ENCODE measurements at places on chromosomes 7 and 10. TPM values are rescaled to one million over a fixed set of nuclear protein-coding genes. Genes with fewer than 3 reads are reported as not detected.
A peak's percentile ranks its signal among the peaks of the same experiment; 100 is the strongest.

Gene IL2RA
- 4.9 TPM for total RNA-seq

Gene UPK3B
- 2.6 TPM for total RNA-seq

Gene CARD11
- 122 TPM for total RNA-seq

Gene DNAH11
- 0.11 TPM for total RNA-seq

Gene CALY
- total RNA-seq = 3.9 TPM

Gene DRGX
- total RNA-seq = not detected

DNA sequence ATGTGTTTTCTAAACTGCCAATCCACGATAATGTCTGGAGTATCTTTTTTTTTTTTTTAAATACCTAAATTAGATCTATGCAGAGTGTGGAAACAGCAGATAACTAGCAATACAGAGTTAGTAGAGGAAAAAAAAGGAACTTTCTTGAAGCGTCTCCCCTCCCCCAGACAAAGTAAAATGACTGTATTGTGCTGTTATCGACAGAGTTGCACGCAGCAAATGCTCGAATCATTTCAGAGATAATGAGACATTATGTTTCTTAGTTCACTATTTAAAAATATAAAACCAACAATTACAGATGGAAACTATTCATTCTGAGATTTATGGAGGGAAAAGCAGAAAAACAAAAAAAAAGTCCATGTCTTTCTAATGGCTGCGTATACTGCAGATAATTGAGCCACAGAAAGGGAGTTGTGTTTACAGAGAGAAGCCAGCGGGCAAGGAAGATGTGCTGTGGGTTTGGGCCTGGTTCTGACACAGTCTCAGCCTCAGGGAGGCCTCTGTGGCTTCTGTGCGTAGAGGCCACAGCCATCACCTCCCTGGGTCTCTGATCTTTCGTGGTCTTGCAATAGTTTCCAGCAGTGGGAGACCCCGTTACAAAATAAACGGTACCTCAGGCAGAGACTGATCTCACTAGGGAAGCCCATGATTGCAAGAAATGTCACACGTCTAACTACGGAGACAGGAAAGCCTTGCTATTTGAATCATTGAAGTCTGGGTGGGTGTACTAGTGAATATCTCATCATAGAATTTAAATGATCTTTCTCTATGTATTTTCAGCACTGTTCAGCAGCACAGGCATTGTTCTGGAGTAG lies 19.1 kb upstream of the KLF6 start:
- H3K4me1 ChIP-seq = peaks cover 77% of the 10 kb centered on the region
- DNase-seq = peak; percentile 78
- no peaks in the 10 kb centered on the region for H3K27me3 ChIP-seq

- DNase-seq = no peak
- no peak overlapping the region for H3K4me3 ChIP-seq
- peaks cover 3% of the 10 kb centered on the region for H3K27me3 ChIP-seq
- H3K36me3 ChIP-seq = no peaks in the 10 kb centered on the region
Measured at GRCh38 chr10:29254123-29255046, 34.5 kb upstream of the LYZL1 start.

DNA sequence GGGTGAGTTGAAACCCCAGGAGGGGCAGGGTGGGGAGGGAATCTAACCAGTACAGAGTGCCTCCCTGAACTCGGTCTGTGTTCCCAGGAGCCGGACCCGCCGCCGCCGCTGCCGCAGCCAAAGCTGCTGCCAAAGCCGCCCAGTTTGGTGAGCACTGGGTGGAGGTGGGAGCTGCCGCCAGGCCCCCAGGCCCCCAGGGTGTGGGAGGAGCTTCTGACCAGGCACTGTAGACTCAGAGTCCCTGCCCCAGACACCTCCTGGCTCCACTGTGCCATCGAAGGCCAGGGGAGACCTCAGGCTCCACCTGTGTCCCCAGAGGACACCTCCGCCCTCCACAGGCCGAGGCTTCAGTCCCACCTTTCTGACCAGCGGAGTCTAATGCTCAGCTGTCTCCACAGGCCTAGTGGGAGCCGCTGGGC lies 20.4 kb upstream of the LIMK1 start:
- no peaks in the 10 kb centered on the region for H3K36me3 ChIP-seq
- no peak overlapping the region for H3K4me3 ChIP-seq
- no peaks in the 10 kb centered on the region for H3K27me3 ChIP-seq
- H3K4me1 ChIP-seq = peaks cover 10% of the 10 kb centered on the region
- no peak for DNase-seq

- no peak for DNase-seq
- no peaks in the 10 kb centered on the region for H3K27me3 ChIP-seq
- H3K27ac ChIP-seq = no peak overlapping the region
- H3K4me1 ChIP-seq = no peaks in the 10 kb centered on the region
Measured at GRCh38 chr10:31010062-31010461, 21.6 kb downstream of the ZNF438 start.

GRCh38 chr10:72852508-72852907 lies 41.0 kb upstream of the OIT3 start:
- H3K27ac ChIP-seq = no peak overlapping the region
- no peaks in the 10 kb centered on the region for H3K27me3 ChIP-seq
- no peaks in the 10 kb centered on the region for H3K4me1 ChIP-seq
- no peak for DNase-seq
- no peaks in the 10 kb centered on the region for H3K36me3 ChIP-seq

DNA sequence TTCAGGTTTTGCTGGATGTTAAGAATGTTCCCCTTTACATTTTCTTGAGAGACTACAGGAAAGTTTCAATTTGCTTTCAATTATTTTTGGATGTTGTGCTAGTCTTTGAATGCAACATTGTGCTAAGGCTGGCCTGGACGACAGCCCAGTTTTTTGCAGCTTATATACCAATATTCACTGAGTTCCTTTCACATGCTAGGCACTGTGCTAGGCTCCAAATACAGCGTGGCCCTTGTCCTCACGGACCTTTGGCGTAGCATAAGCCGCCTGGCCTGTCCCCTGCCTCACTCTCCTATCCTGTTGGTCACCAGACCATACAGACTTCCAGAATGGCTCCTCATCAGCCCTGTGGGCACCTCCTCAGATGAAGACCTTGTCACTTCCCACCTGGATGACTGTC lies 19.5 kb upstream of the HSPA12A start:
- H3K4me3 ChIP-seq = no peak overlapping the region
- H3K27me3 ChIP-seq = peaks cover 9% of the 10 kb centered on the region
- no peaks in the 10 kb centered on the region for H3K4me1 ChIP-seq
- H3K36me3 ChIP-seq = no peaks in the 10 kb centered on the region
- DNase-seq = no peak

DNA sequence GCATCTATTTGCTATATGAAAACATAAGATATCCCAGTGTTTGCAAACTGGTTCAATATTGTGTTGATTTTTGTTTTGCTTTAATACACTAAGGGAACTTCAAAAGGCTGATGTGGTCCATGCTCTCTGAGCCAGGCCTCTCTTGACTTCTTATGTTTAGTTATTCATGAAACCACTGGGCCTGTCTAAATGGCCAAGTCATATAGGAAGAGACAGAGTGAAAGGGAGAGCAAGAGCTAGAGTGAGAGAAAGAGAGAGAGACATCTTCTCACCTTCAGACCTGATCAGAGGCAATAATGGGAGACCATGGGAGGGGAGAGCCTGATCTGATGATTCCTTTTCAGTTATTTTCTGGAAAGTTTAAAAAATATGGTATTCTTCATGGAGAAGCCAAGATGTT lies 6.1 kb upstream of the FAS start:
- no peaks in the 10 kb centered on the region for H3K36me3 ChIP-seq
- H3K27me3 ChIP-seq = no peaks in the 10 kb centered on the region
- no peak overlapping the region for H3K4me3 ChIP-seq
- peaks cover 12% of the 10 kb centered on the region for H3K4me1 ChIP-seq

- H3K4me1 ChIP-seq = peaks cover 6% of the 10 kb centered on the region
- H3K4me3 ChIP-seq = no peak overlapping the region
- no peaks in the 10 kb centered on the region for H3K36me3 ChIP-seq
- no peak overlapping the region for H3K27ac ChIP-seq
Measured at GRCh38 chr10:61761825-61762217, 99.1 kb downstream of the CABCOCO1 start.

DNA sequence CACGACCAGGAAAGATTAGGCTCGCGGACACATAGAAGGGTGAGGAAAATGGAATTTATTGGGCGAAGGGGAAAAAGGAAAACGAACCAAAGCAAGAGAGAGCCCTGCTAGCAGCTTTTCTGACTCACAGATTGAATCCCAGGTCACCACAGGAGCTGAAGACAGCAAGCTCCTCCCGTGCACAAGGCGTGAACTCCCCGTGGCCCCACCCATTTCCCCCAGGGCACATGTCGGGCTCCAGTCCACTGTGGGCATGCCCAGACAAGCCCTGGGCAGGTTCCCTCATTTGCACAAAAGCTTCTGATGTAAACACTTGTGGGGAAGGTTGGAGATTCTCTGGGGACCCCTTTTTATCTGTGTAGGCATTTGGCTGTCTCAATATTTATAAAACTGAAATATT lies 582.4 kb downstream of the SUGCT start:
- H3K4me1 ChIP-seq = no peaks in the 10 kb centered on the region
- H3K4me3 ChIP-seq = no peak overlapping the region
- no peaks in the 10 kb centered on the region for H3K36me3 ChIP-seq
- DNase-seq = no peak

DNA sequence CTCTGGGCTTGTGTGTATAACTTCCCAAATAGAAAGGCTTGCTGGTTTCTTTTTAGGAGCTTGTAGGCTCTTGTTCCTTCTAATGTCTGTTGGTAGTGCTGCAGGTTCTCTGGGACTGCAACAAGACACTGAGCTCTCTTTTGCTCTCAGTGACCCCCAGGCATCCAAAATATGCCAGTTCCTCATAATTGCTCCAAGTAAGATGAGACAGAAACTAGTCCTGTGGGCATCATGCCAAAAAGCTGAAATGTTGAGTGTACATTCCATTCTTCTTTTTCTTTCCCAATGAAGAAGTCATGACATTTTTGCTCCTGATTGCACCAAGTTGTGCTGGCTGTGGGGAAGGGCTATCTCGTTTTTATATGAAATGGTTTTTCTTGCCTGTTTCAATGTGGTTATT lies 7.1 kb upstream of the BTBD16 start:
- no peaks in the 10 kb centered on the region for H3K4me1 ChIP-seq
- no peak for DNase-seq
- no peaks in the 10 kb centered on the region for H3K36me3 ChIP-seq
- H3K27me3 ChIP-seq = peaks cover 2% of the 10 kb centered on the region

DNA sequence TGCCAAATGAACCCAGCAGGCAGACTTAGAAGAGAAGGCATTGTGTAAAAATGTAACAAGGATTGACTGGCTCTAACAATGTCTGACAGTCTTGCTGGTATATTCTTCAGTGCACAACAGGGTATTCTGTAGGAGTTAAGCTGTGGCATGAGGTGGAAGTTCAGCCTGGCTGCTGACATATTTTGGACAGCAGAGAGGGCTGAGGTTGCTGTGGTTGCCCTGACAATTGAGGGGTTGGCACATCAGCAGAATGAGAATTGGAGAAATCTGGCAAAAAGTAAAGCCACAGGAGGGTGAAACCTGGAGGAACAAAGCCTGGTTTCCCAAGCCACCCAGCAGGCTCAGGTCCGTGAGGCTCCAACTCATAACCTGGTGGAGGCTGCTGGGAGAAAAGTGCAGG lies 220.2 kb downstream of the JAZF1 start:
- H3K36me3 ChIP-seq = no peaks in the 10 kb centered on the region
- DNase-seq = no peak
- H3K4me1 ChIP-seq = no peaks in the 10 kb centered on the region
- no peak overlapping the region for H3K27ac ChIP-seq

DNA sequence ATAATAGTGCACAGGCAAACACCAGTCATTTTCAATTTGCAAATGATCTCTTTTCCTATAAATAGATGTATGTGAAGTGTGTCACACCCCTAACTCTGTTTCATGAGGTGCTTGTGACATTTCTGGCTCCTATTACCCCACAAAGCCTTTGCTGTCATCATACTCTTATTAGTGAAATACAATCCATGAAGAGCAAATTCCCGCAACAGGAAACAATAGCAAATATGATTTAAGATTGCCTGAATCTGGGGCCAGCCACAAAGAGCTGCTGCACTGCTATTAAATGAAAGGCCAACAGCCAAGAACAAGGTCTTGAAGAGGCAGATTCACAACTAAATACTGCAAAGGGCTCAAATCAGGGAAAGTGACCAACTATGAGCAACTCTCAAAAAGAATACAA lies 96.3 kb upstream of the CAV2 start:
- no peak overlapping the region for H3K27ac ChIP-seq
- H3K36me3 ChIP-seq = no peaks in the 10 kb centered on the region
- H3K4me3 ChIP-seq = no peak overlapping the region
- peaks cover 13% of the 10 kb centered on the region for H3K27me3 ChIP-seq
- DNase-seq = no peak
- no peaks in the 10 kb centered on the region for H3K4me1 ChIP-seq

- H3K4me1 ChIP-seq = no peaks in the 10 kb centered on the region
- no peak for DNase-seq
- H3K27ac ChIP-seq = no peak overlapping the region
- H3K36me3 ChIP-seq = no peaks in the 10 kb centered on the region
- no peaks in the 10 kb centered on the region for H3K27me3 ChIP-seq
Measured at GRCh38 chr7:68476966-68477365, 1121.3 kb upstream of the AUTS2 start.

DNA sequence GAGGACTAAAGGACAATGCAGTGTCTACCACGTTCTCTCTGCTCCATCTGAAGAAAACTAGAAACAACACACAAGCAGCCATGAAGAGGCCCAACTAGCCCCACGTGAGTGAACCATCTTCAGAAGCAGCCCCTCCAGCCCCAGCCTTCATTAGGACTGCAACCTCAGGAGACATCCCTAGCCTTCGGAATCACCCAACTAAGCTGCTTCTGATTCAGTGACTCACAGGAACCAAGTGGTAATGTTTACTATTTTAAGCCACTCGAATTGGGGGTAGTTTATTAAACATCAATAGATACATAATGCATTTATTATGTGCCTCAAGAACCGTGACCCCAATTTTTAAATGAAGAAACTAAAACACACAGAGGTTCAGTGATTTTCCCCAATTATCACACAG lies 22.6 kb downstream of the ARHGAP12 start:
- no peak overlapping the region for H3K27ac ChIP-seq
- H3K36me3 ChIP-seq = peaks cover 30% of the 10 kb centered on the region
- H3K4me3 ChIP-seq = no peak overlapping the region
- DNase-seq = no peak
- H3K4me1 ChIP-seq = no peaks in the 10 kb centered on the region
- H3K27me3 ChIP-seq = no peaks in the 10 kb centered on the region

DNA sequence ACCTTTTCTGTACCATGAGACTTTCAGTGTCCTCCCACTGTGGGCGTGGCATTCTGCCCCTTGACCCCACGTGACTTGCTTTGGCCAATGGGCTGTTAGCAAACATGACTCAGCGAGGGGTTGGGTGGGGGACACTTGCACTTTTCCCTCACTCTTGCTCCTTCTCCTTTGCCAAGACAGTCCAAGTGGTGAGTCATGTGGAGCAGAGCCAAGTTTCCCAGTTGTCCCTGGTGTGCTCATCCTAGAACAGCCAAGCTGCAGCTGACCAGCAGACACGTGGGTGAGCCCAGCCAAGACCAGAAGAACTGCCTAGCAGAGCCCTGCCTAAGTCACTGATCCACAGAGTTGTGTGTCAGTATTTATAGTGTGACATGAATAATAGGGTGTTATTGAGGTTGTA lies 82.8 kb upstream of the CPXM2 start:
- H3K4me1 ChIP-seq = peaks cover 2% of the 10 kb centered on the region
- DNase-seq = no peak
- peaks cover 50% of the 10 kb centered on the region for H3K27me3 ChIP-seq

GRCh38 chr10:3873728-3874461 lies 88.9 kb upstream of the KLF6 start:
- H3K27ac ChIP-seq = peak overlapping the region; percentile 89
- H3K36me3 ChIP-seq = no peaks in the 10 kb centered on the region
- peak; percentile 93 for DNase-seq
- no peaks in the 10 kb centered on the region for H3K27me3 ChIP-seq
- peaks cover 52% of the 10 kb centered on the region for H3K4me1 ChIP-seq
- H3K4me3 ChIP-seq = no peak overlapping the region

Data from CD4-positive, alpha-beta T cell (primary cell).